Right hindlimb (tissue), 1 donor: ENCODE measurements at places on chromosomes 4 and X.

DNA sequence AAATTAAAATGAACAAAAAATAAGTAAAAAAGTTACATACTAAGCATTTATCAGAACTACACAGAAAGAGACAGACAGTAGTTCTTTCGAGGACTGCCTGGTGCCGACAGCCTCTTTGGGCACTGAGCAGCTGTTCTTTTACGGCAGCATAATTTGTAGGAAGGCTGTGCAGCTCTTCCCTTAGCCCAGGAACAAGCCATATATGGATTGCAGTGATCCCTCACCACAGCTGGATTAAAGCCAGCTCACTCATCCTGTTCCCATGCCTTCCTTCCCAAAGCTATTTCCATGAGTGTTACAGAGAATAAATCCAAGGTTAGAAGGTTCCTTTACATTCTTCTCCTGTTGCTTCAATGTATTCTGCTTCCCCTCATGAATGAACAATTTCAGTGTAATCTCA lies 71.7 kb downstream of the DDX60L start:
- DNase-seq: peak; percentile 78

DNA sequence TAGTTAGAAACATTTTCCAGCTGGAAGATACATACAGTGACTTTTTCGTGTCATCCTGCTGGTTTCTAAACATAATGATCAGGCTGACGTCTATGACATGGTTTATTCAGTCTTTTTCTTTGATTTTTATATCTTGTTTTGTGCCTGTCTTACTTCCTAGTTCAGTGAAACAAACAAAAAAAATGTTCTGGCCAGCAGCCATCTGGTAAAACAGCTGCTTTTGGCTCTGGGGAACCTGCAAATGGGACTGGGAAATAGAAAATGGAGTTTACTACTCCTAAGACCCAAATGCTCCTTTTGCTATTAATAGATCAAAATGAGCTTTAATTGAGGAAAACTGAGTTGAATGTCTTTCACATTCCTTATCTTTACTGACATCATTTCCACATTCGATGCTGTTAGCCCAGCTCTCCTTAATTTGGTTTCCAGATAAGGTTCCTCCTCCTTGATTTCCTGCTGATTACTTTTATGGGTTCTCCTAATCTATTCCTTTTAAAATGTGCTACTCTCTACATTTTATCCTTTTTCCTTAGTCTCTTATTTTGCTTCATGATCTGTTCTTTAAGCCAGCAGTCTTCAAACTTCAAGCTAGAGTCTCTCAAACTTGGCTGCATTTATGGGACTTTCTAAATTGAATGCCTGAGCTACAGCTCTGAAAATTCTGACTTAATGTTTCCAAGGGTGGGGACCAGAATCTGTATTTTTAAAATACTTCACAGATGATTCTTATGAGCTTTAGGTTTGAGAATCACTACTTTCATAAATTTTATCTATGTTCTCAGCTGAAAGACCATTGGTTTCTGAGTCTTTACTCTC lies 499.5 kb downstream of the ANKRD50 start:
- DNase-seq: peak; percentile 74

GRCh38 chr4:167084321-167084720 lies 150.0 kb downstream of the SPOCK3 start:
- no peak for DNase-seq

DNA sequence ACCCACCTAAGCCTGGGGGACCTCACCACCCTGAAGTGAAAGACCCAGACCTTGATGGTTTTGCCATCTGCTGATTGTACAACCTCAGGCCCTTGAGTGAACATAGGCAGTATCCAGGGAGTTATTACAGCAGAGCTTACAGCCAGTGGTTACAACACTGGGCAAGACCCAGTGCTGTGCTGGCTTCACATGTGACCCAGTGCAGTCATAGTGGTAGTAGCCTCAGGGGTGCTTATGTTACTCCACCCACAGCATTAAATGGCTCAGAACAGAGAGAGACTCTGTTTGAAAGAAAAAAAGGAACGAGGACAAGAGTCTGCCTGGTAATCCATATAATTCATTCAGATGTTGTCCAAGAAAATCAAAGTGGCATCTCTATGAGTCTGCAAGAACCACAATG lies 45.2 kb upstream of the DACH2 start:
- no peak for DNase-seq

GRCh38 chr4:156815717-156816359 lies 155.8 kb downstream of the PDGFC start:
- no peak for DNase-seq

DNA sequence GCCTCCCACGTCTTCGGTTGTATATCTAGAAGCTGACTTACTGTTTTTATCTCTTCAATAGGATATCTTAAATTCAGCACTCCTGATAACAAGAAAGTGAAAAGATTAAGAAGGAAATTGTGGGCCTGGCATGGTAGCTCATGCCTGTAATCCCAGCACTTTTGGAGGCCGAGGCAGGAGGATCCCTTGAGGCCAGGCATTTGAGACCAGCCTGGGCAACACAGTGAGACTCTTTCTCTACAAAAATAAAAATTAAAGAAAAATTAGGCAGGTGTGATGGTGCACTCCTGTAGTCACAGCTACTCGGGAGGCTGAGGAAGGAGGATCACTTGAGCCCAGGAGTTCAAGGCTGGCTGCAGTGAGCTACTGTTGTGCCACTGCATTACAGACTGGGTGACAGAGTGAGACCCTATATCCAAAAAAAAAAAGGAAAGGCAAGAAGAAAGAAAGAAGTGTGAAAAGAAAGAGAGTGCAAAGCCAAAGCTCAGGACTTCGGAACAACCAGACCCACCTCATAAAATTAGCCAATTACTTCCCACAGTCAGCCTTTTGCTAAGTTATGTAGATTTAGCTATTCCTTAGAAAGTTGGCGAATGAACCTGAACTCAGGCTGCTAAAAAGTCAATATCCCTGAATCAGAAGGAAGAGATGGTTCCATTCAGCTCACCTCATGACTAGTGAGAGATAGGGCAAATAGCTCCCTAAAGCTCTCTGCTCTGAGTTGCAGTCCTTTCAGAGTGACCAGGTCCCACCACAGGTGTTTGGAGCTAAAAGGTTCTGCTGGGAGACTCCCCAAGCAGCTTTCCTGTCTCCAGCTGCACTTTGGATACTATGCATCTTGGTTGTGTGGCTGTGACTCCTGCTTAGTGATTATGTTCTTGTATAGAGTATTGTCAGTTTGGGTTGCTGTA lies 9.2 kb downstream of the FGG start:
- no peak for DNase-seq

DNA sequence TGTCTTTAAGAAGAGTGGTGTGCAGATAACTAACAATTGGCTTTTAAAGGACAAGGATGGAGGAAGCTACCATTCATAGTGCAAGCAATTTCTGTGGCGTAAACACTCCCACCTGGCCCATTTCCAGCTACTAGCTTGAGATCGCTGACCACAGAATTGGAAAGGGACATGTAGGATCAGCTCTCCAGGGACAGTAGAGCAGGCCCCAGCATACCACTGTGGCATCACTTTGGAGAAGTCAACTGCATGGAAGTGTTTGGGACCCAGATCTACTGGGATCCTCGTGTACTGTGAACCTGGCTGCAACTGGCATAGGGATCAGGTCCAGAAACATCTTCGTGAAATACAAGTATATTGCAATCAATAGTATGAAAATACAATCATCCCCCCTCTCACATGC lies 515.0 kb downstream of the INPP4B start:
- peak; percentile 28 for DNase-seq

GRCh38 chrX:10156199-10157031 lies at the start of gene CLCN4:
CLCN4 (plus strand) TSS chrX:10156975; CDS start chrX:10185033, 28,058 bp downstream.
- peak; percentile 71 for DNase-seq

GRCh38 chrX:97616883-97617530 lies 733.3 kb downstream of the RPA4 start:
- DNase-seq: no peak

GRCh38 chr4:123889507-123889906 lies 492.9 kb downstream of the SPRY1 start:
- peak; percentile 61 for DNase-seq

- no peak for DNase-seq
These were observed 14.6 kb downstream of the SAT1 start for GRCh38 chrX:23797371-23798128.

DNA sequence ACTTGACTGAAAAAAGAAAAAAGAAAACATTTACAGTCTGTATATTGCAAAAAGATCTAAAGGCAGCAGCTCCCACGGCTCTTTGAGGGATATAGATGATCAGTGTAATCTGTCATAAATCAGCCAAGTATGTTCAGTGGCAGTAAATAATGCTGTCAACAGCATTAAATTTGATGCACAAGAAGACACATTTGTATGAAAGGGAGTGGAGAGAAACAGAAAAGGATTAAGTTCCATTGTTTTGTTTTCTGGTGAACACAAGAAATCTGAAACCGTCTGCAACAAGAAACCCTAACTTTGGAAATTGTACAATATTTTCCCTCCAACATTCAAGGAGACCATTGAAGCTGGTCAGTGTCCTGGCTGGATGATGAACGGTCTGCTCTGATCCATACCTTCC lies 27.6 kb upstream of the C1QTNF7 start:
- no peak for DNase-seq

DNA sequence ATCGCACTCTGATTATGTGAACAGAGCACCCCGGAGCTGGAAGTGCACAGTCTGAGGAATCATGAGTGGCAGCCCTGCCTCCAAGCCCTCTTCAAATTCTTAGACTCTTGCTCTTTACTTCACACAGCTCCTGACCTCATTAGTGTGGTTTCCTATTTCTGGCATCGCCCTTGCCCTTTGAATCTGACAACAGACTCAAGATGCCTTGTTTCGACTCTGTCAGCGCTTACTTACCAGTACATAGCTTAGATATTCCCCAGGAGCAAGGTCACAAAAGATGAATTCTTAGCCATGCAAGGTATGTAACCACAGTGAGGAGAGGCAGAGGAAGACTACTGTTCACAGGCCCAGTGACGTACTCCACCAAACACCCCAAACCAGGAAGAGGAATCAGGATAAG lies 167.2 kb downstream of the KDR start:
- DNase-seq: no peak
